ENCODE measurements at places on chromosomes 2 and 18.

- peak; percentile 13 for DNase-seq
Observed at GRCh38 chr2:25168256-25169072, at the start of gene POMC. TSS of gene POMC (minus strand) at chr2:25168580. CDS start at chr2:25164772, 3,808 bp downstream.

GRCh38 chr2:65583061-65583460 is 150.7 kb upstream of the SPRED2 start:
- no peak for DNase-seq

DNA sequence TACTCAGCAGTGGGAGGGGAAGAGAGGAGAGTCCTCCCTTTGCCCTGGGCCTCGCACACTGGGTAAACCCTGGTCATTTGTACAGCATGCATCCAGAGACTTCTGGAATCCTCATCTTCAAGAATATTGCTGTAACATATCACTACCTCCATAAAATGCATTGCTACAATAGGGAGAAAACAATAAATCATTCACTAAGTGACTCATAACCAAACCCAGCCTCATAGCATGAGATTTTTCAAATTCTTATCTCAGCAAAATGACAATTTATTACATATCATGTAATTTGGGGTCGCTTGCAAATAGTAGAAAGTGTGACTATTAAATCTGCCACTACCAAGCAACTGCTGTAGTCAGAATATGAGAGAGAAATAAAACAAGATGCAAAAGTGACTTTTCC is 189.4 kb downstream of the ALK start:
- DNase-seq, result no peak

GRCh38 chr2:43158259-43158880 is 68.0 kb downstream of the ZFP36L2 start:
- peak; percentile 50 for DNase-seq

GRCh38 chr2:898319-898718 is 52.3 kb upstream of the SNTG2 start:
- no peak for DNase-seq

GRCh38 chr18:39611381-39612100 is 2045.9 kb upstream of the CELF4 start:
- DNase-seq, result no peak

- no peak for DNase-seq
Observed at GRCh38 chr2:168584911-168585310, 128.8 kb downstream of the CERS6 start.

DNA sequence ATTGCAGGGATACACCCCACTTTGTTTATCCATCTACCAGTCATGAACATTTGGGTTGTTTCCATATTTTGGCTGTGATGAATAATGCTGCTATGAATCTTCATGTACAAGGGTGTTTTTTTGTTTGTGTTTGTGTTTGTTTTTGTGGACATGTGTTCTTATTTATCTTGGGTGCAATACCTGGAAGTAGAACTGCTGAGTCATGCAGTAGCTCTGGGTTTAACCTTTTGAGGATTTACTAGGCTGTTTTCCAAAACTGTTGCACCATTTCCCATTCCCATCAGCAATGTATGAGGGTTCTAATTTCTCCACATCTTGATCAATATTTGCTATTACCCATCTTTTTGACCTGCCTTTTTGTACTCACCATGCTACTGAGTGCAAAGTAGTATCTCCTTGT is 140.0 kb upstream of the CYP1B1 start:
- no peak for DNase-seq

DNA sequence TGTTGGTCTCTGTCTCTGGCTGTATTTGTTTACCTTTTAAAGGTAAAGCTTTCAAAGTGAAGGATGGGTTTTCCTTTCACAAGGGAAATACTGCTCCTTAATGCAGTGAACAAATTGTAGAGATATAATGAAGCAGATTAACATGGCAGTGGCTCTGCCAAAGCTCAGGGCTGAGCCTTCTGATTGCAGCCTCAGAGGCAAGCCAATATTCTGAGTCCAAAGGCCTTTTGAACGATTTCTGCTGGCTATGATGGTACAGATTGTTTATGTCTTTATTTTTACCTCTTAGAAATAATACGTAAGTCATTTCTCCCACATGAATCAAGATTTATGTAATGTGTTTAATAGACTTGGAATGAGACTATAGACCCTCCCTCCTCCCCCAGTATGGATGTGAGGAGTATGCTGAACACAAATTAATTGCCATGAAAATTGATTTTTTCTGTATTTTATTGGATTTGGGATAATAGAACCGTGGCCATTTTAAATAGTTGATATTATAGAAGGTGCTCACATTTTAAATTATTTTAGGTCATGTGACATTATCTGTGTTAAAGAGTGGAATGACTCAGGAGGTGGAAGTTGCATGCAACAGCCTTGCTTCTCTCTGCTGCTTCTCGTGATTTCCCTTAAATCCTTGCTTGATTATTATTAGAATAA is 772 bp downstream of the SCN2A start:
- DNase-seq, result no peak

DNA sequence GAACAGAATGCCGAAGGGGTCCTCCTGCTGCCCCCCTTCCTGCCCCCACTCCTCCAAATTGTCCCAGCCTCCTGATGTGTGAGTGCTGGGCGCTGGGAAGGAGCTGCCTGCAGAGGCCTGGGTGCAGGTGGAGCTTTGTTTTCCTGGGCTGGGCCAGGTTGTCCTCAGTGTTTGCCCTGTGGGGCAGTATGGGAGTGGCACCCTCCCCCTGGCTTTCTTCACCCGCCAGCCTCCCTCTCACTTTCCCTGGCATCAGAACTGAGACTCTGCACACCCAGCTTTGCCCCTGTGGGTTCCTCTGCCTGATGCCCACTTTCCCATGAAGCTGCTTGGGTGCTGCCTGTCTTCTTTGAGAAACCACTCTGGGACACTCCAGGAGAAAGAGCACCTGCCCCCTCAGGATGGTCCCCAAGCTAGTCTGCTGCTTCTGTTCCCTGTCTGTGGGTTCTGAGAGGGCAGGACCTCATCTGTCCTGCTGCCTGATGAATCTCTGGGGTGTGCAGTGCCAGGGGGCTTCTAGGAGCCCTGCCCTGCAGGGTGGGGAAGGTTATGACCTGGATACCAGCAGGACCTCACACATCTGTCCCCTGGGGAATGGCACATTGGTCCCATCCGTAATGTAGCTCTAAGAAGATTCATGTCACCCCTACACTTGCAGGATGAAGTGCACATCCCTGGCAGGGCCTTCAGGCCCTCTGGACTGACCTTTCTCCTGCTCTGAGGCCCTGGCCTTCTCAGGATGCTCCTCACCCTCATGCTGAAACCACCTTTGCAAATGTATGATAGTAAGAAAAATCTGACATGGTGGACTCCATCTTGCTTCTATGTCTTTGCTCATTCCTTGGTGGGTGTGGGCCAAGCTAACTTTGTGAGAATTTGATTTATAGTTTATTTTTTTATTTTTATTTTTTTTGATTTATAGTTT is 146.8 kb upstream of the HS6ST1 start:
- DNase-seq, result no peak

DNA sequence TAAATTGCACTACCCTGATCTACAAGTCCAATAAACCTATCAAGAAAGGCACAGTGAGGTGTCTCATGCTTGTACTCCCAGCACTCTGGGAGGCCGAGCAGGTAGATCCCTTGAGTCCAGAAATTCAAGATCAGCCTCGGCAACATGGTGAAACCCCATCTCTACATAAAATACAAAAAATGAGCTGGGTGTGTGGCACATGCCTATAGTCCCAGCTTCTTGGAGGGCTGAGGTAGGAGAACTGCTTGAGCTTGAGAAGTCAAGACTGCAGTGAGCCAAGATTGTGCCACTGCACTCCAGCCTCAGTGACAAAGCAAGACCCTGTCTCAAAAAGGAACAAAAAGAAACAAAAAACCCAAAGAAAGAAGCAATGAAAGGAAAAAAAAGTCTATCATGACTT is 58.9 kb downstream of the ROCK2 start:
- DNase-seq, result no peak

GRCh38 chr2:83471655-83472054 is 987.4 kb downstream of the SUCLG1 start:
- no peak for DNase-seq

DNA sequence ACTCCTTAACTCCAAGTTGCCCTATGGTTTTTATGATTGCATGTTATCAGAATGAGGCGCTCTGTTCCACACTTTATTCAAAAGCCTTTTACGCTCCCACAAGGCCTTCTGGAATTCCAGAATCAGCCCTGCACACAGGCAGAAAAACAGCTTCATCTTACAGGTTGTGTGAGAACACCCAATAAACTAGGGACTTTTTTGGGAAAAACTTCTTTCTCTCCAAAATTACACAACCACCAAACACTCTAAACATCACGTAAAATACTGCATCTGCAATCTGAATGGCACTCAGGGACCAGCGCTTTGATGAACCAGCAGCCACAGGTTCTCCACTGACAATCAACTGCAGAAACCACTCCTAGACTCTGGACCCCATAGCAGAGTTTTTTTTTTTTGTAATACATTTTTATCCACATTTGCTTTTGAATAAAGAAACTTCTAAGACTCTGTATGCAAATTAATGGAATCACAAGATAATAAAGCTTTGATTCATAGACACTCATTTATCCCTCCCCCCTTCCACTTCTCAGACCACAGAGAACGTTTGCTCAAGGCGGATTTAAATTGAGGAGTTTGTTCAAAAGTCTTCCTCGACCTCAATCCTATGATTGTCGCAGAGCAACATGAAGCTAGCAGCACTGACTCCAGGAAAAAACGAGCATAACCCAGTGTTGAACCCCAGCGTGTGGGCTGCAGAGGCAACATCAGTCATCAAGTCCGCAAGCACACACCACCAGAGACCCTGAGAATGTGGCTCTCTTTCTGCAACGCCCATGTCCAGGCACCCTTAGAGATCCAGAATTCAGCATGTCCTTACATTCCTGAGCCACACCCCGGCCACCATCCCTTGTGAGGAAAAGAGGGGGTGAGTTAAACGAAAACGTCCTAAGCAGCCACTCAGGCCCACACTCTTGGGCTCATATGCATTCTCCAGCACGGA is 116.5 kb downstream of the MBP start:
- no peak for DNase-seq

GRCh38 chr2:172339371-172340010 is 87.9 kb upstream of the ITGA6 start:
- DNase-seq, result no peak

GRCh38 chr2:238097988-238098871 is 1.9 kb upstream of the ESPNL start:
- DNase-seq, result no peak

DNA sequence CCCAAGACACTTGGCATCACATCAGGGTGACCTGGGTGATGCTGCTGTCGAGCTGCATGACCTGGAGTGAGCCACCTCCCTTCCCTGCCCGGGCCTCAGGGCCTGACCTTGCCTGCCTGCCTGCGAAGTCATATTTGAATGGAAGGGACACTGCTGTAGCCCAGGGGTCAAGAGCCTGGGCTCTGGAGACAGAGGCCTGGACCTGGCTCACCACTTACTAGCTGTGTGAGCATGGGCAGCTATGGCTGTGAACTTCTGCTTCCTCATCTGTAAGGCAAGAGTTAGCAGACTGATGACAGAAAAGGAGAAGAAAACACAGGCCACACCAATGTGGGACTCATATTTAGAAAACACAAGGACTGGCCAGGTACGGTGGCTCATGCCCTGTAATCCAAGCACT is 118.7 kb downstream of the ZFP36L2 start:
- DNase-seq, result no peak

- no peak for DNase-seq
Observed at GRCh38 chr18:13543811-13544732, 182.3 kb downstream of the FAM210A start.

- no peak for DNase-seq
Observed at GRCh38 chr2:175518206-175518605, 336.7 kb upstream of the ATP5MC3 start.

DNA sequence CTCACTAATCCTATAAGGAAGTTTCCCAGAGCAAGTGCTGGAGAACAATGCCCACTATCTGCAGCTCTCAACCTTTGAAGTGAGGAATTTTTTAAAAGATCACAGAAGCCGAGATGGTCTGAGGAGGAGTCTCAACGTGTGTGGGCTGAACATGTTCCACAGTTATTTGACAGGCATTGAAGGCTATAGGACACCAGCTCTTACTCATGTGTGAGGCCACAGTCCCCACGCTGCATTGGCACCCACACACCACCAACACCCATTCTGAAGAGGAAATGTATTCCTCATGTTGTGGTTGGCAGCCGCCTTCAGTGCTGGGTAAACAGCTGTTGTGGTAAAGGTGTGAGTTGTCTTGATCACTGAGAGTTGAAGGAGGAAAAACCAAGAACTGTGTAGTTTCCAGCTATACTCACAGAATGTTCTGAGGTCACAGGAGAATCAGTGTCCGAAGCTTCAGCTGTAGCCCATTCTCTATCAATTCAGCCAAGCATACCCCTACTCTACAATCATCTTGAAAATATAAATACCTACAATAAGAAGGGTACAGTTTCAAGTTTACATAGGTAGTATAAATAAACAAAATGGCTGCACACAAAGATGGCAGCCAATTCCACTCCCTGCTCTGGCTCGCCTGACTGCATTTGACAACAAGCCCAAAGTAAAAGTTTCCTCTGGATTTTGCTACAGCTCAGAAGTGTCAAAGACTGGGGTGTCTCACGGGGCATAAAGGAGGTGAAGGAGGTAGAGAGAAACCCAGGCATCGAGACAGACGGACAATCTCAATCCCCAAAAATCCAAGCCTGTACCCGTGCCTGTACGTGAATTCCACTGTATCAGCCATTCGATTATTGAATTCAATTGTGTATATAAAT is 12.1 kb downstream of the CD226 start:
- DNase-seq, result peak; percentile 71

DNA sequence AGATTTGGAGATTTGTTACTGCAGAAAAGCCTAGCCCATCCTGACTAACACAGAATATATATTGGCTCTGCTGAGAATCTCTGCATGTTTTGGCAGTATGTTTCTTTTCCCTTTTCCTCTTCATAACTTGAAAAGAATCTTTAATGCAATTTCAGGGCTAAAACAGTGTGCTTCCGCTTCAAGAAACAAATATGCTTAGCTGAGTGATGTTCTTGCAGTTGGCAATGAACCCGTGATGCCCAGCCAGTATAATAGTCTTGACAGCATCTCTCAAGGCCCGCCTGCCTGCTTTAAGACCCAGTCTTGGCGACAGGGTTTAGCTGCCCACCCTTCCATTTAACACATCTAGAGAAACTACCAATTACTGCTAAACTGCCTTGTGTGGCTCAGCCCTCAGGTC is 184.5 kb downstream of the INO80D start:
- DNase-seq, result no peak
